ENCODE measurements at places on chromosomes 7 and 10. TPM values are rescaled to one million over a fixed set of nuclear protein-coding genes. Genes with fewer than 3 reads are reported as not detected.

The TSPAN33 gene
- total RNA-seq: 10.0 TPM

The CYP3A4 gene
- not detected for total RNA-seq

The PRLHR gene
- total RNA-seq: not detected

The SPDYE8 gene
- total RNA-seq: not detected

Measured in activated naive CD8-positive, alpha-beta T cell treated with anti-CD3 and anti-CD28 coated beads, Interleukin-2, amount 10 ng/mL, durations not matched to agents 7 days and 5 days (primary cell).